ENCODE measurements at places on chromosomes 2 and 18.

DNA sequence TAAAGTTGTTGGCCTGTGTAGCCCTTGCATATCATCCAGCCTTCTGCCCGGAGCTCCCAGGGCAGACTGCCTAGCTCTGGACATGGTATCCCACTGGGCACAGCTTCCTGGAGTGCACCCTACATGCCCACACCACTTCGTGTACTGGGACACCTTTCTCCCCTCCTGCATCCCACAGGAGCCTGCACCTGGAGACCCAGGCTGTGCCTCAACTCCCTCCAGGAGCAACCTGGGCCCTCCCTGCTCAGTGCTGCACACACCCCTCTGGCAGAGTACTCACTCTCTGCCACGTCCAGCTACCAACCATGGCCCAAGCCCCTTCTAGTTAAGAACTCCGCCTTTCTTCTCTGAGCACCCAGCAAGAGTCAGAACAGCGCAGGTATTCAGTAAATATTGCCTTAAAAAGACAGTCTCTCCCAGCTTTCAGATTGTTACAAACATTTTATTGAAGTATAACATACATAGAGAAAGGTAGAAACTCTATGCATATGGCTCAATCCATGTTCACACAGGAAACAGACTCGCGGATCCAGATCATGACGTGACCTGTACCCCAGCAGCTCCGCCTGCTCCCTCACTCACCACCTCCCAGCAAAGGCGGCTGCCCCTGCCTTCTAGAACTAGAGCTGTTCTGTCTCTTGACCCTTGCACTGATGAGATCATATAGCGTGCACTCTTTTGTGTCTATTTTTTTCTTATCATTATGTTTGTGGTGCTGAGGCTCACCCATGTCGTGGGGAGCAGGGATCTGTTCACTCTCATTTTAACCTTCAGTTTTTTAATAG lies 98.4 kb upstream of the MYCN start:
- DNase-seq: no peak

DNA sequence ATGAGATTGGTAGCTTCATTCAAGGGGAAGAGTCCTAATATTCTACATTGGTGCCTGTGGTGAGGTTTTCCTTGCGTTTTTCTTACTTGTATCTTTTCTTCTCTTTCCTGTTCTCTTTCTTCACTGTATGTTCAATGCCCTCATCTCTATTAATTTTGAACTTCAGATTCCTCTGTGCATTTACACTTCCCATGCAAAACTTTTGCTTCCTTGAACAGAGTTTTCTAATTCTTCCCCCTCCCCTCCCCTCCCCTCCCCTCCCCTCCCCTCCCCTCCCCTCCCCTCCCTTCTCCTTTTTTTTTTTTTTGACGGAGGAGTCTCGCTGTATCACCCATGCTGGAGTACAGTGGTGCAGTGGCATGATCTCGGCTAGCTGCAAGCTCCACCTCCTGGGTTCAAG lies 388.3 kb downstream of the LRRTM1 start:
- DNase-seq: no peak

GRCh38 chr2:189952536-189953109 lies 109.9 kb downstream of the MSTN start:
- DNase-seq: peak; percentile 40

DNA sequence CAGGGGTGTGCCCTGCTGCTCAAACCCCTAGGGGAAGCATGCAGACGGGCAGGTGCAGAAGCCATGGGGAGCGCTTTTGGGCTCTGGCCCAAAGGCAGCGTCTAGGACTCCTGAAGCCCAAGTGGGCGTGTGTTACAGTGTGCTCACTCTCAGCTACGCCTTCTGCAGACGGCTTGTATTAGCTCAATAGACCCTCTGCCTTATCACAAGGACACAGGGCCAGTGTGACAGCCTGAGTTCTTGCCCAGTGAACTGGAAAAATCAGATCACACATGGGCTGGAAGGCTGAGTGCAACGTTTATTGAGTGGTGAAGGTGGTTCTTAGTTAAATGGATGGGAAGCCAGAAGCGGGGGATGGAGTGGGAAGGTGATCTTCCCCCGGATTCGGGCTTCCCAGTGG lies 210.9 kb downstream of the CDH20 start:
- no peak for DNase-seq

GRCh38 chr2:127425540-127426490 lies 7.6 kb downstream of the PROC start:
- no peak for DNase-seq

- DNase-seq: peak; percentile 66
These were observed 91.9 kb upstream of the KLHL29 start for GRCh38 chr2:23293063-23293462.

- DNase-seq: no peak
These were observed 50.4 kb downstream of the CCDC93 start for GRCh38 chr2:117963446-117963845.

All from lung microvascular endothelial cell (primary cell).